ENCODE measurements at places on chromosomes 2 and 18. TPM values are rescaled to one million over a fixed set of nuclear protein-coding genes. Genes with fewer than 3 reads are reported as not detected.

The ACVR1C gene
- total RNA-seq: not detected

The MAL gene
- total RNA-seq: 472 TPM

The IL36G gene
- total RNA-seq: 7.3 TPM

The SCN3A gene
- total RNA-seq: 0.32 TPM

The IL1RL2 gene
- 4.3 TPM for total RNA-seq

GRCh38 chr18:50639711-50640110, 79.8 kb downstream of the MAPK4 start:
- no peak for DNase-seq
- no peaks in the 10 kb centered on the region for H3K36me3 ChIP-seq
- no peak overlapping the region for H3K4me3 ChIP-seq
- no peaks in the 10 kb centered on the region for H3K4me1 ChIP-seq

DNA sequence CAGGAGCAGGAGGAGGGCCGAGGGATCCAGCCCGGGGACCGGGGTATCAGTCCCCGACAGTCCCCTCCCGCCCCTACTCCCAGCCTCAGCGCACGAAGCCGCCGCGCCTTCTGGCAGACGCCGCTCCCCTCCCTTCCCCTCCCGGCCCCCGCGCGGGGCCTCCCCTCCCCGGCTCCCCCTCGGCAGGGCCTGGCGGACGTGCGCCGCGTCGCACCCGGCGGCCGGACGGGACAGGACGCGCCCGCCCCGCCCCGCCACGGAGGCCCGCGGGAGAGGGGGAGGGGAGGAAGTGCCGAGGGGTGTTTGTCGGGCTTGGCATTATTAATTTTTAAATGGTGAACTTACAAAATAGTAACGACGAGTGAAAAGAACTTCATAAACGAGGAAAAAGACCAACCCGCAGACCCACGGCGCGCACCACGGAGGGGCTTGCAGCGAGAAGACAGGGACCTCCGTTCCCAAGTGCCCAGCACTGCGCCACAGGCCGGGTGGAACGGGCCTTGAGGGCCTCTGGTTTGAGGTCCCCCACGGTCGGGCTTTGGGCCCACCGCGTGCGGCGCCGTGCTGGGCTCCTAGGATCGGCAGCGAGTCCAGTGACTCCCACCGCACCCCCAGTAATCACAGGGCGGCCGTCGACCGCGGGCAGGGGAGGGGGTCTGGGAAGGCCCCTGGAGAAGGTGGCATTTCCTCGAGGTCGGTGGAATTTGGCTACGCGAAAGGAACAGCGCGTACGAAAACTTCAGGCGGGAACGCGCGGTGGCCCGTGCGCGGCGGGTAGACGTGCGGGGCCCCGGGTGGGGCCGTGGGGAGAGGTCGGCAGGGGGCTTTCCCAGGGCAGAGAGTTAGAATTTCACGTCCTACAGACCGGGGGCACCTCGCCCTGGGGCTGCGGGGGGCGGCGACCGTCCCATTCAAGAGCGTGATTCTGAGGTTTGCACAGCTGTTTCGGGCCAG, 954 bp upstream of the CTDSP1 start:
- no peak for DNase-seq
- peak overlapping the region; percentile 96 for H3K4me3 ChIP-seq
- no peaks in the 10 kb centered on the region for H3K27me3 ChIP-seq
- H3K27ac ChIP-seq: peak overlapping the region; percentile 99

GRCh38 chr2:64700133-64700809, 46.6 kb upstream of the SERTAD2 start:
- H3K36me3 ChIP-seq: no peaks in the 10 kb centered on the region
- no peak overlapping the region for H3K4me3 ChIP-seq
- H3K27ac ChIP-seq: no peak overlapping the region
- H3K4me1 ChIP-seq: no peaks in the 10 kb centered on the region

GRCh38 chr18:37634516-37634915, 68.9 kb upstream of the CELF4 start:
- no peak overlapping the region for H3K27ac ChIP-seq
- H3K4me3 ChIP-seq: no peak overlapping the region
- no peak for DNase-seq
- H3K4me1 ChIP-seq: no peaks in the 10 kb centered on the region
- H3K27me3 ChIP-seq: no peaks in the 10 kb centered on the region

DNA sequence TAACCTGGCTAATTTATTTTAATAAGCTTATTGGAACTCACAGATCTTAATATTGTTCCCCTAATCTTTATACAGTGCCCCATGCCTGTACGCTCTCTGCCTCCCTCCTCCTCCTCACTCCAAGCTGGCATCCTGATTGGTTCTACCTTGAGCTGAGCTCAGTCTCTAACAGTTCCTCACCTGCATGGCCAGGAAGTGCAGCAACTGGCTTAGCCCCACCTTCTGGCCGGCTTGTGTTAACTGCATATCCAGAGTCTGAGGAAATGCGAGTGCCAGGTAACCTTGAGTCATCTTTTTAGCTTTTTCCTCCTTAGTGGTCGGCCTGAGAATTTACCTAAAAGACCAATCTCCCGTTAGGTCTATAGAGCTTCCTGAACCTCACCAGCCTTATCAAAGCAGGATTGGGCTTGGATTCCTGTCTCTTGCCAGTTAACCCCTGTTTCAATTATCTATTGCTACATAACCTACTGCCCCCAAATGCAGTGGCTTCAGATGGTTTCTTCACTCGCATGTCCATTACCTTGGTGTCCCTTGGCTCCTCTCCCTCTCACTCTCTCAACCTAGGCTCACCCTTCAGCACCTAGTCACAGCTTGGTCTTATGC, 89.5 kb upstream of the STK39 start:
- H3K4me3 ChIP-seq: no peak overlapping the region
- no peaks in the 10 kb centered on the region for H3K27me3 ChIP-seq
- DNase-seq: no peak
- H3K4me1 ChIP-seq: no peaks in the 10 kb centered on the region
- no peak overlapping the region for H3K27ac ChIP-seq

GRCh38 chr2:134253804-134254203, at the start of gene MGAT5:
TSS of gene MGAT5 (plus strand) at chr2:134254072. CDS start at chr2:134254404, 332 bp downstream.
- peaks cover 54% of the 10 kb centered on the region for H3K4me1 ChIP-seq
- no peaks in the 10 kb centered on the region for H3K36me3 ChIP-seq
- H3K27me3 ChIP-seq: no peaks in the 10 kb centered on the region
- DNase-seq: no peak

DNA sequence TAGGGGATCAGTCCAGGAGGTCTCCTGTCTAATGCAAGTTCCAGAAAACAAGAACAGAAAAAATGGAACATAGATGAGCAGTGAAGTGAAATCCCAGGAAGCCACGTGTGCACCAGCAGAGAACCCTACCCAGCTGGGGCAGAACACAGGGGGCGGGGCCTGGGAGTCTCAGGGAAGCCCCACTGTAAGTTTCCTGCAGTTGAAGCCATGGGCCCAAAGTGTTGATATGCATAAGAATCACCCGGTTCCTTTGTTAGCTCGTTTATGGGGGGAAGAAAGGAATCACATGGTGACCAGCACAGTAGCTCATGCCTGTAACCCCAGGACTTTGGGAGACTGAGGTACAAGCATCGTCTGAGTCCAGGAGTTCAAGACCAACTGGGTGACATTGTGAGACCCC, 131.3 kb downstream of the INO80D start:
- no peaks in the 10 kb centered on the region for H3K4me1 ChIP-seq
- H3K27me3 ChIP-seq: no peaks in the 10 kb centered on the region
- DNase-seq: no peak
- no peak overlapping the region for H3K4me3 ChIP-seq

DNA sequence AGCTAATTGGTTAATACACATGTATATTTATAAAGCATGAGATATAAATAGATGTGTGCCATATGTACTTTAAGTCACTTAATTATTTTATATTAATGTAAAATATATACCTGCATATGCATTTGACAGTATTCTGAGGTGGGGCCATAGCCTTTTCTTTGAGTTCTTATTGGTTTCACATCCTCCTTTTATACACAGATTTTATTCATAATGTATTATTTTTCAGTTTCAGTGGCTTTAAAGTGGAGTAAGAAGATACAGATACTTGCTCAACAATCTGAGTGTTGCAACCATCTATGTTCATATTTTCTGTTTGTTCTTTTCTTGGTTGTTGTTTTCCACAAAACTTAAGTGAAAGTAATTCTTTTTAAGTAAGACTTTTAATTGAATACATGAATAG, 436.5 kb downstream of the RND3 start:
- no peak overlapping the region for H3K27ac ChIP-seq
- H3K4me1 ChIP-seq: no peaks in the 10 kb centered on the region
- no peaks in the 10 kb centered on the region for H3K36me3 ChIP-seq
- no peaks in the 10 kb centered on the region for H3K27me3 ChIP-seq
- no peak for DNase-seq

GRCh38 chr2:21033237-21034155, 10.4 kb downstream of the APOB start:
- no peak overlapping the region for H3K27ac ChIP-seq
- H3K4me1 ChIP-seq: no peaks in the 10 kb centered on the region
- H3K4me3 ChIP-seq: no peak overlapping the region
- no peaks in the 10 kb centered on the region for H3K36me3 ChIP-seq

DNA sequence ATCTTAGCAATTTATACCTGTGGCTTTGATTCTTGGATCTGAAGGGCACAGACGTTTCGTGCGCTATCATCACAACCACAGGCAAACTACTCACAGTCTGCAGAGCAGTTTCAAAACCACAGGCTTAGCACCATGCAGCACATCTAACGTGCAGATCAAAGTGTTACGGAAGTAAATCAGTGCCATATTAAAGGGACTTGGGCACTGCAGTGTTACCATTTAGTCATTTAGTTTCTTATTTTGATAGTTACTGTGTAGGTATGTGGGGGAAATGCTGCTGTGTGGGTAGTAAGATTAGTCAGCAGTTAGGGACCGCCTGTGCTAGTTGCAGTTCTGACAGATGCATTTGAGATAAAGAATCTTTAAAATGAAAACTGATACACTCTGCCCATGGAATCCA, 384.0 kb downstream of the NBAS start:
- H3K4me1 ChIP-seq: no peaks in the 10 kb centered on the region
- H3K36me3 ChIP-seq: no peaks in the 10 kb centered on the region
- no peak overlapping the region for H3K27ac ChIP-seq
- H3K4me3 ChIP-seq: no peak overlapping the region
- no peaks in the 10 kb centered on the region for H3K27me3 ChIP-seq

DNA sequence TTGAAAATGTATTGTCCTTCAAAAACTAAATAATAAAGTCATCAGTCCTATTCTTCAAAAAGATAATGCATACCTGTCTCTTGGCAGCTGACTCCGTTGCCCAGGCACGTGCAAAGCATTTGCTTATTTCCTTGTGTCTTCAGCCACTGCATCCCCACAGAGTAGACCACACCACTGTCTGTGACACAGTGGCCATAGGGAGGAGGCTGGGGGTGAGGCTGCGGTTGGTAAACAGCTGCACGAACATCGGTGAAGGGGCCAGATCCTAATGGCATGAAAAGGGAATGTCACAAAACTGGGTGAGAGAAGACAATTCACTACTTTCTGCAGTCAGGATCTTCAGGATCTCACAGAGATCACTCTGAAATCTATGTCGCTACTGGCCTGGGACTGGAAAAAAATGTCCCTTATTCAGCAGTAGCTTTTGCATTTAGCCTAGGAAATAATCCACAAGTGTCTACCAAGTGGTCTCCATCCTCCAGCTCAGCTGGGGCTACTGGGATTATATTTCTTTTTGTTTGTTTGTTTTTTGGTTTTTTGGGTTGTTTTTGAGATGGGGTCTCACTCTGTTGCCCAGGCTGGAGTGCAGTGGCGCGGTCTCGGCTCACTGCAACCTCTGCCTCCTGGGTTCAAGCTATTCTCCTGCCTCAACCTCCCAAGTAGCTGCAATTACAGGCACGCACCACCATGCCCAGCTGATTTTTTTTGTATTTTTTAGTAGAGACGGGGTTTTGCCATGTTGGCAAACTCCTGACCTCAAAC, 10.7 kb downstream of the FN1 start:
- H3K4me1 ChIP-seq: no peaks in the 10 kb centered on the region
- H3K36me3 ChIP-seq: peaks cover 17% of the 10 kb centered on the region
- H3K27ac ChIP-seq: no peak overlapping the region
- H3K27me3 ChIP-seq: no peaks in the 10 kb centered on the region

DNA sequence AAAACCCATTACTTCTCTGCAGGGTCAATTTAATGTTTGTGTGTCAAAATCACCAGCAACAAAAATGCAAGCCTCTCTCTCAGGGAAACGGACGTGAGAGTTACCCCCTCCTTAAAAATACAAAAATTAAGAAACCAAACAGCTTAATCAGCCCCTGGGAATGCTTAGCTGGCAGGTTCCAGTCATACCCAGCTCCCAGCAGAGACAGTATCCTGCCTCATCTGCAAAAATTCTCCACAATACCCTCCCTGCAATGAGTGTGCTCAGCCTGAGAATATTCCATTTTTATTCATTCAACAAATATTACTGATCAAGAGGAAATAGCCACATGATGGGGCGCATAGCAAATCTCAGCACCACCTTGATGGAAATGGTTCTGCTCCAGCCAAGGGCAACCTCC, 36.3 kb downstream of the ST8SIA5 start:
- H3K27me3 ChIP-seq: no peaks in the 10 kb centered on the region
- no peak overlapping the region for H3K4me3 ChIP-seq
- DNase-seq: no peak
- H3K27ac ChIP-seq: no peak overlapping the region

DNA sequence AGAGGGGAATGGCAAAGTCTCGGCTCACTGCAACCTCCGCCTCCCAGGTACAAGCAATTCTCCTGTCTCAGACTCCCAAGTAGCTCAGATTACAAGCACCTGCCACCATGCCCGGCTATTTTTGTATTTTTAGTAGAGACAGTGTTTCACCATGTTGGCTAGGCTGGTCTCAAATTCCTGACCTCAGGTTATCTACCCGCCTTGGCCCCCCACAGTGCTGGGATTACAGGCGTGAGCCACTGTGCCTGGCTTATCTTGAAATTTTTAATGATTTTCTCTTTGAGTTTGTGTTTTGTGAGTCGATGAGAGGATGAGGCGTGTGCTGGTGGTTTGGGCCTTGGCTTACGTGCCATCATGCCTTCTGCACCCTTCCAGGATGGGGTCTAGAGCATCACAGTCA, 101.3 kb upstream of the ST3GAL5 start:
- no peak for DNase-seq
- H3K27me3 ChIP-seq: no peaks in the 10 kb centered on the region
- H3K27ac ChIP-seq: no peak overlapping the region
- no peaks in the 10 kb centered on the region for H3K36me3 ChIP-seq

- H3K27ac ChIP-seq: no peak overlapping the region
- peaks cover 22% of the 10 kb centered on the region for H3K4me1 ChIP-seq
- H3K4me3 ChIP-seq: no peak overlapping the region
These were observed 227.5 kb downstream of the LDLRAD4 start for GRCh38 chr18:13446024-13446423.

DNA sequence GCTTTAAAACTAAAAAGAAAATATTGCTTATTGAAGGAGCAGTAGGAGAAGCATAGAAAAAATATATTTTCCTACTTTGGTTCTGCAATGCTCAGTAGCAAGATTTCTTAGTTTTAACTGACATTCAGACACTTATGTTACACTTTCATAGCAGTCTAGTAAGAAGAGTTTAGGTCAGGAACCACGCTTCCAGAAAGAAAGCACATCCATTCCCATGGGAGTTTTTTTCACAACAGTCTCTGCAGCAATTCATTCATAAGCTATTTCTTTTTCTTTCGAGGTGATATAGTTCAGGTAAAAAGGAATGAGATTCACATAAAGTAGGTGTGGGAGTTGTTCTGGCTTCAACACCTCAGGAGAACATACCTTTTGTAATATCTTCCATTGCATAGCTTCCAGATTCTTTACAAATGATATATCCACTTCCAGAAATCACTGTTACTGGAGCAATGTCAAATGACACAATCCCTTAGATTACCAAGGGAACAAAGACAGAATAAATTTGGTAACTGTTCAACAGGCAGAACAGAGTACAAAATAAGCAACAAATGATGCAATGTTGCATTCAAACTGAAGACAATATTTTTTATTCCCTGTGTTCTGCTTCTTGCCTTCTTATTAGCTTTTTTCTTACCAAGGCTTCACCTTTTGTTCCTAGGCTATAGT, 95.2 kb upstream of the GULP1 start:
- H3K4me1 ChIP-seq: no peaks in the 10 kb centered on the region
- H3K27ac ChIP-seq: no peak overlapping the region
- H3K4me3 ChIP-seq: no peak overlapping the region
- no peak for DNase-seq
- no peaks in the 10 kb centered on the region for H3K27me3 ChIP-seq
